ENCODE measurements at places on chromosomes 16 and 17. TPM values are rescaled to one million over a fixed set of nuclear protein-coding genes. Genes with fewer than 3 reads are reported as not detected.

Gene IL17C
- not detected for polyA plus RNA-seq

Gene GINS3
- 5.5 TPM for polyA plus RNA-seq

Gene ZG16
- not detected for polyA plus RNA-seq

DNA sequence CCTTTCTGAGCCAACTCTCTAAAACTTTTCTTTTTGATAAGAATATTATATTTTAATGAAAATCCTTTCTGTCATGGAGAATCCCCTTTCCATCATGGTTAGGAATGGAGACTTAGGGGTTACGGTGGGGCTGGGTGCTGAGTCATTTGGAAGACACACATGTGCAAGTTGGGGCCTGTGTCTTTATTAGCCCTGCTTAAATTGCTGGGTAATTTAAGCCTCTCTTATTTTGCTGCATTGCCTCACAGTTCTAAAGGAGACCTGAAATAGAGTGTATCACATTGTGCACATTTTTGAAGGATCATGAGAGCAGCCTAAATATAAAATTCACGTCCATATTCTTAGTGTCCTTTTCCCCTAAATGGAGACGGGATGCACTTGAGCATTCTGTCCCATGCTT lies 61.8 kb upstream of the RBFOX1 start:
- no peak for DNase-seq

GRCh38 chr17:65020284-65020683 lies 36.3 kb downstream of the GNA13 start:
- peak; percentile 81 for DNase-seq

Data from BJ (cell line).